ENCODE measurements at places on chromosomes 4 and X.

DNA sequence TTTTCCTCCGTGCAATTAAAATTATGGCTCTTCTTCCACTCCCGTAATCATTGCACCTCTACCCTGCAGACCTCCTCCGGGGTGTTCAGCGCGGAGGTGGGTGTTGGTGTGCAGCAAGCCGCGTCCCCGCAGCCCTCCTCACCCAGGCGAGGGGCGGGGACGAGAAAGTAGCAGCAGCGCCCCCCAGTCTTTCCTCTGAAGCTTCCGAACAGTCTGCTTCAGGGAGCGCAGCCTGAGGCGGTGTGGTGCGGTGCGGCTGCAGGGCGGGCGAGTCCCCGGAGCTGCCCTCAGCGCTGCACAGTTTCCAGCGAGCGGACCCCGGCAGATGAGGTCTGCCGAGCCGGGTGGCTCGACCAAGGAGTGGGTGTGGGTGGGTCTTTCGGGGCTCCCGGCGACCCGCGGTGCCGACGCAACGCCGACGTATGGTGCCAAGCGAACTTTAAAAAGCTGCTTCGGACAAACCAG, at the start of gene FRAS1:
TSS of gene FRAS1 (plus strand) at position 189 of the 465 bp plus-strand sequence. CDS start 687 bp downstream, outside the sequence.
- no peak for DNase-seq

DNA sequence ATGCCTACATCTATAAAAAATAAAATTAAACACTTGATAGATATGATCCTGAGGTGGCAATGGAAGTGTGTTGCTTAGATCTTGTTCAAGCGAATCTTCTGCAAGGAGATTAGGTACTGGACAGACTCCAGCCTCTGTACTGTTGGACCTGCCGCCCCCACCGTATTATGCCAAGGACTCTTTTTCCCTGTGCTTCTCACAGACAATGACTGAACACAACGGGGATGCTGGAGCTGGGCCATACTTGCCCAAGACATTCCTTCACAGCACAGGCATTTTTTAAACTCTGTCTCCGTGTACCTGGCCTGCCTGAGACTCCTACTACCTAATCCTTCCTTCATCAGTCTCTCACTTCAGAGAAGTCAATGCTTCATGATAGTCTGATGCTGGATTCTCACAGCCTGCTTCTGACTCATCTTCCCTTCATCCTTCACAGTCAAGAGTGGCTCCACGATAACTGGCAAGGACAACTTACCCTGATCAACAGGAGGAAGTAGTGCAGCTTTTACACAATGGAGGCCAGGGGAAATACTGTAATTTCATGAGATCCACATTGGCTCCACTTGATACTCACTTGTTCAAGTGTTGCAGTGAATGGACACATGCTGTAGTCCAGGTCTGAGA, 754.6 kb upstream of the AGA start:
- no peak for DNase-seq

- DNase-seq: no peak
These were observed 156.6 kb downstream of the ANKRD50 start for GRCh38 chr4:124555959-124556358.

DNA sequence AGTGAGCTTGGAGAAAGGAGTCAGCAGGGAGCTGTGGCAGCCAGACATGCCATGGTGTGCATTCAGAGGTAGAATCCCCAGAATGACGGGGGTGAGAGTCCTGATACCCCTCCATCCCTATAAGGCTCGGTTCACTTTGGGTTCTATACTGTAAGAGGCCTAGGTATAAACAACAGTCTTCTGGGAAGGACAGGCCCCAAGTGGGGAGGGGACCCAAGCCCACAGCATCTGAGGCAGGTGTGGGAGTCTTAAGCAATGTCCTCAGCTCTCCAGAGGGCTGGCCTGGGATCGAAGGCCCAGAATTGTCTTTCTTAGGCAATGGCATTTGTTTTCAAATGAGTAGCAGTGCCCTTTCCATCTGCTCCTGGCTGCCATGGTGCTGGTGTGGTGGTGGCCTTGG, 50.2 kb upstream of the MAMLD1 start:
- DNase-seq: no peak

- DNase-seq: no peak
These were observed 94.2 kb upstream of the PPP2R3B start for GRCh38 chrX:480861-481417.

DNA sequence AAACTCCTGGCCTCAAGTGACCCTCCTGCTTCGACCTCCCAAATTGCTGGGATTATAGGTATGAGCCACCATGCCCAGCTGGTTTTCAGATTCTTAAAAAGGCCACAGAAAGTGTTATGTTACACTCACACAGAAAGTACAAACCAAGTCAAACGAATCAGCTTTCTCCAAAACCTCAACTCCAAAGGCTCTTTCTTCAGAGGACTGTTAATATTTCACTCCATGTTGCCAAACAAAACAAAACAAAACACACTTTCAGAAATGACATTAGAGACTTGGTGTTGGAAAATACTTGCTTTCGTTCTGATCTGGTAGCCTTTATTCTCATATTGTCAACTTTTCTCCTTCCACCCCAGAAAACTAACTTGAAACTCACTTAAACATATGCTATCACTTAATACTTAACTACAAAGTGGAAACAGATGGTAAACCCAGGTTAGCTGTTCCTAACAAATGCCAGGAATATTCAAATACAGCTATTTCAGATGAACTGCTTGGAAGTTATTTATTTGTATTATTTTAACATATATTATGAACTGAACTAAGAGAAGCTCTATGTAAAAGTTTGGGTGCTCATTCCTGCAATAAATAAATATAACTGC, 34.7 kb downstream of the RLIM start:
- DNase-seq: no peak

- DNase-seq: no peak
These were observed 2705.8 kb downstream of the PCDH7 start for GRCh38 chr4:33425936-33426335.

DNA sequence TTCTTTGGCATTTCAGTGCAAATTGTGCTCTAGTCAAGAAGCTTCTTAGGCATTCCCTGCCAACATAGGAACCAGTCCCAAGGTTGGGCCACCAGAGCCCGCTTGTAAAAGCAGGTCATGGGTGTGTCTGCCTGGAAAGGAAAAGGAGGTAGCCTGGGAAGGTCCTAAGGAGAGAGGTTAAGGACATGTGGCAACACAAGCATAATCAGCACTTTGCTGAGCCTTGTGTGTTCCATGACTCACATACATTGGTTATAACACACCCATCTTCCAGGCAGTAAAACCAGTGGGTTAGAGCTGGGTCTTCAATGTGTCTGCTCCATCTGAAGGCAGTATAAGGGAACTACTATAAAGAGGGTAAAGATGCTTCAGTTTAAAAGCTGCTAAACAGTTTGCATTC, 165.0 kb downstream of the FHIP1A start:
- no peak for DNase-seq

DNA sequence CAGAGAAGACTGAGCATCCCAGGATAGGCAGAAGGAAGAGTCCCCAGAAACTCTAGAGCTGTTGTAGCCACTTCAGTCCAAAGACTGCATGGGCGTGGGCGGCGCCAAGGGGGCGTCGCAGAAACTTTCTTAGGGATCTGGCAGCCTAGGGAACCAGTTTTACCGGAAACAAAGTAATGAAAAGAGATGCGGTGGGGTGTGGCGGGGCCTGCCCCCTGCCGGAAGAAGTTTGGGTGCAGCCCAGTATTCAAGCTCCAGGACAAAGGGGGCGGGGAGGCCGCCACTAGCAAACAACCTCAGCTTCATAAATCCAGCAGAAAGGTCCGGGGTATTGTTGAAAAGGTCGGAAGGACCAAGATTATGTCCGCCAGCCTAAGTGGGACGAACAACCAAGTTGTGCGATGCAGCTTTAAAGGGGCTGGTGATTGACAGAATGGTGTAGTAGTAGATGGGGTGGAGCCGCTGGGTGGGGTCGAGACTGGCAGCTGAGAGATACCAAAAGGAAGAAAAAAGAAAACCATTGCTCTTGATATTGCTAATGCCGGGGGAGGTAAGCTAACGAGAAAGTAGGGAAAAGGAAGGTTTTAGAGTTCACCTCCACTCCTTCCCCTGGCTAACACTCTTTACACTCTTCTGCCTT, 190.5 kb downstream of the RRAGB start:
- no peak for DNase-seq

GRCh38 chr4:78652282-78652876, 100.8 kb downstream of the ANXA3 start:
- no peak for DNase-seq

DNA sequence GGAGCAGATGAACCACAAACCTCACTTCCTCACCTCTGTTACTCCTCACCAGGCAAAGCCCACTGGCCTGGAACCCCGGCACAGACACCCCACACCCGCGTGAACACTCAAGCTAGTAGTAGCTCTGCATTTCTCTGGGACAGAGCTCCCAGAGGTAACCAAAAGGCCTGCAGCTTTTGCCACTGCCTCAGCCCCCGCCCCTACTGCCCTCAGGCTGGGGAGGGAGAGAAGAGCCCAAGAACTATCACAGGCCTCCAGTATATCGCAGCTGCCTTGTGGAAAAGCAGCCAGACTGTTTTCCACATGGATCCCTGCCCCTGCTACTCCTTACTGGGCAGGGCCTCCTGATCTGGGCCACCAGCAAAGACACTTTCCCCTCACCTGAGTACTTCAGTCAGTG, 728.7 kb upstream of the ACTRT1 start:
- no peak for DNase-seq

- DNase-seq: no peak
These were observed 226.5 kb downstream of the FBXO8 start for GRCh38 chr4:174056959-174057358.

DNA sequence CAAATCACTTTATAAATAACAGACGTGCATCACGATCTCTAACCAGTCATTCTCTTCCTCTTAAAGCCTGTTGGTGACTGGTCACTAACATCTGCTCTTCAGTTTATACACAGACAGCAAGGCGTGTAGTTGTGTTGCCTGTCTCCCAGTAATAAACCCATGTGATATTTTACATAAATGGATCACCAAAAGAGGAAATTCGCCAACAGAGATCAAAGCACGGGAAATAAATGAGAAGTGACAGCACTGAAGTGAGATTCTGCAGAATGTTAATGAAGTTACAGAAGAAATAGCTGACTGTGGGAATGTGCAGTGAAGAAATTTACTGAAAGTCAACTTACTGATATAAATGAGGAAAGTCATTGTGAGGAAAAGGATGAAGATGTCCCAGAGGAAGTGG, 47.0 kb downstream of the AFF1 start:
- no peak for DNase-seq

- DNase-seq: no peak
These were observed 262.2 kb upstream of the INTU start for GRCh38 chr4:127370604-127371003.

GRCh38 chr4:101418055-101418454, 70.7 kb upstream of the PPP3CA start:
- no peak for DNase-seq

DNA sequence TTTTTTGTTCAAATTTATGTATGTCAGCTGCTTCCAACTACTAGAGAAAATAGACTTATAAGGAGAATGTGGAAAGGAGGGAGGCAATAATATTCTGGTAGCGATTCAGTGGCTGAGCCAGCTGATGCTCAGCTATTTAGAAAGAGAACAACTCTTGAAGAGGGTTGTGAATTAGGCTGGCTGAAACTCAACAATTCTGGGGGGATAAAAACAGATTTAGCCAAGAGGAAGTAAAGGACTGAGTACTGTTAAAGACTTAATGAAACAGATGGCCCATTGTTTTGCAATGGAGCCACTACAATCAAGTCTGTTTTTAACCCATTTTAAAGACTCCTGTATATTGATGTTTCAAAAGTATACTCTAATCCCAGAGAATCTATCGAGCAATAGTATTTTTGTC, 1058.9 kb downstream of the C4orf33 start:
- DNase-seq: no peak

- DNase-seq: no peak
These were observed 578 bp downstream of the APOOL start for GRCh38 chrX:85004255-85004654.

DNA sequence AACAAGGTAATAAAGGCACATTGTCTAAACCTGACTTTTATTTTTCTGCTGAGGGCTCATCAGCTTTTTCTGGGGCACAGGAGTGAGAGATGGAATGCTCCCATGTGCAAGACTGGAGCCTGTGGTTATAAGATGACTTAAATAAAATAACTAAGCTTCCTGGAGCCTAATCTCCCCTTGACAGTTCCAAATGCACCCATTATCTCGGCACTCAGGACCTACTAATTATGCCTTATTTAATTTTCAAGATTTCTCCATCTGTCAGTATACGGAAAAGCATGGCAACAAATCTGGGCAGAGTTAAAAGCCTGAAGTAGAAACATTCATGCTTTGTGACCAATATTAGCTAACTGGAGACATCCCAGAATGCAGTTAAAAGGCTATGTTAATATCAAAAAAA, 416.7 kb upstream of the TEX13C start:
- DNase-seq: no peak

DNA sequence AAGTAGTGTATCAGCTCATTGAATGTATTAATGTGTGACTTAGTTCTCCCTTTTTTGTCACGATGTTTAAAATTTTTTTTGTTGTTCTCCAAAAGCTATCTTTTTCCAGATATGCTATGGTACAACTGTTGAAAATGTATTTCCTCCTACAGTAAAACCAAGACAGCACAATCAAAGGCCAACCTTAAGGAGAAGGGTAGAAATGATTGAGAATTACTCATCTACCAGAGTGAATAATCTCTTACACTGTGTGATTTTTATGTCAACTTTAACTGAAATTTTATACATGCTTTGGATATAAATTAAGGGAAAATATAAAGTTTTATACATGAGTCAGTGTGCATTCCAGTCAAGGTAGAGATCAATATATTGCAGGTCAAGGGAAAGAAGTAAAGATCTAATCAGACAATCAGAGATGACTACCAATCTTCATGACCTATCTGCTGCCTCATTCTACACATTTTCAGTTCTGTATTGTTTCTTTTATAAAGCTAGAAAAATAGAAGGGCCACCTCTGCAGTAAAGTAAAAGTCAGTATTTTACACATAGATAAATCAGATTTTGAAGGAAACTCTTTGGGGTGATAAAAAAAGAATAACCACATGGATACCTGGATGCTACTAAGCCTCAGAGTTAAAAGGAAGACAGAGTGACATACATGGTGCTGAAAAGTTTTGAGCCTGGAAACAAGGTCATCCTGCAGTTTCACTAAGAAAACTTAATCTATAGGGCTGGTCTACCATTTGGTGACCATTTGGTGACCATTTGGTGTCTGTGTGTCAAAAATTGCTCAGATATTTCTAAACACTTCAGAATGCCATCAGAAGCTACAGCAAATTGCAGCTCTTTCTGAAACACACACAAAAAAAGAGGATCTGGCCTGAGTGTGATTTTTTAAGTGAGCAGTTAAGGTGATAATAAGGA, 1.6 kb downstream of the FAM13A start:
- DNase-seq: no peak

DNA sequence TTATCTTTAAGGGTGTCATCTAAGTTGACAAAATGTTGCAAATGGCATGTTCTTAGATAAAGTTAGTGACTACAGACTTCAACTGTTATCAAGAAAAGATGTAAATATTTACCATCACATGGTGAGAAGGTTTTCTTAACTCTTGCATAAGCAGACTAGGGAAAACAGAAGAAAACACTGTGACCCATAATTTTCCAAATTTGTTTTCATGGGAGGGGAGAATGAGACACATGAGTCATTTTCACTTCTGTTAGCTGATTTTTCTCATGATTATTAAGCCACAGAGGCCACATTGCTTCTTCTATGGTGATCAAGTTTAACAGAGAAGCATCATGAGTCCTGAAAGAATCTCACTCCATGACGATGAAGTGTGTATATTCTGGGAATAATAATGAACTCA, 30.2 kb upstream of the SYTL5 start:
- no peak for DNase-seq

All from mesenteric fat pad (tissue), 1 donor.